ENCODE measurements at places on chromosomes 12 and 14.

- DNase-seq = no peak
Measured at GRCh38 chr12:3458041-3458440, 33.0 kb upstream of the PRMT8 start.

- no peak for DNase-seq
Measured at GRCh38 chr12:121800694-121801594, 2.9 kb upstream of the SETD1B start.

GRCh38 chr12:12039897-12040296 is 30.8 kb upstream of the BCL2L14 start:
- no peak for DNase-seq

DNA sequence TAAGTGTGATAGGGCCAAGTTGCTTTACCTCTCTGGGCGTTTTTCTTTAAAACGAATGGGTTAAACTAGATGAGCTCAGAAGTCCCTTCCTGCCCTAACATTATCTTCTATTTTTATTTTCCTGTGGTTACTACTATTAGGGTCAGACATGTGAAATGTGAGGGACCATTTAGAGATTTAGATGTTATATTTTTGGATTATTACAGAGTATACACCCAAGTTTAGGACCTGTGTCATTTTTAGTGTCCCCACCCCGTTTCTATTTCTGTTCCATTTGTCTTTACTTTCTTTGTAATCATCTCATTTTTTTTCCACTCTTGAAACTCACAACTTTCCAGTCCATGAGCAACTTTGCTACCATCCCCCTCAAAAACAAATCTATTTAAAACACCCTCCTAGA is 56.3 kb downstream of the SLC4A8 start:
- DNase-seq = no peak

DNA sequence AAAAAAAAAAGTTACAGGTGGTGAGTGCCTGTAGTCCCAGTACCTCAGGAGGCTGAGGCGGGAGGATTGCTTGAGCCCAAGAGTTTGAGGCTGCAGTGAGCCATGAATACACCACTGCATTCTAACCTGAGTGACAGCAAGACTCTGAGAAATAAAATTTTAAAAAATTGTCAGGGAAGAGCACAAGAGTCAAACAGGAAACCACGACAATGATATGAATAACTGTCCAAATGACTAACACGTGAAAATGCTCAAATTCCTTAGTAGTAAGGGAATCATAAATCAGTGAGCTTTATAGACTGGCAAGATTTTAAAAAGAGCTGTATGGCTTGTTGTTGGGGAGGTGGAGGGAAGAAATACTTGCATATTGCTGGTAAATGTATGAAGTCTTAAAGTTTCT is 12.9 kb upstream of the ASPG start:
- DNase-seq = no peak

DNA sequence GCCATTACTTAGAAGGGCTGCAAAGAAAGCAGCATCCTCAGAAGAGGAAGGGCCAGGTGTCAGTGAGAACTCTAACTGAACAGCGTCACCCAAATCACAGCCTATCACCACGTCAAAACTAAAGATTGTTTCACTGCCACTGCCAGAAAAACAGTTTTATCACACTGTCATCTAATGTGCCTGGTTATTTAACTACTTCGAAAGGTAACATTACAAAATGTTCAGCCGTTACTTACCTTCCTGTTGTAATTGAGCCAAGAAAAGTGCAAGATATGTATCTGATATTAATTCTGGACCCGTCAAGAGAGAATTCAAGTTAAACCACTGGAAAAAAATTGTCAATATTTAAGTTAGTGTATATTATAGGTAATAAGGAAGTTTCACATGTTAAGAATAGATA is 17.9 kb downstream of the ATXN3 start:
- no peak for DNase-seq

DNA sequence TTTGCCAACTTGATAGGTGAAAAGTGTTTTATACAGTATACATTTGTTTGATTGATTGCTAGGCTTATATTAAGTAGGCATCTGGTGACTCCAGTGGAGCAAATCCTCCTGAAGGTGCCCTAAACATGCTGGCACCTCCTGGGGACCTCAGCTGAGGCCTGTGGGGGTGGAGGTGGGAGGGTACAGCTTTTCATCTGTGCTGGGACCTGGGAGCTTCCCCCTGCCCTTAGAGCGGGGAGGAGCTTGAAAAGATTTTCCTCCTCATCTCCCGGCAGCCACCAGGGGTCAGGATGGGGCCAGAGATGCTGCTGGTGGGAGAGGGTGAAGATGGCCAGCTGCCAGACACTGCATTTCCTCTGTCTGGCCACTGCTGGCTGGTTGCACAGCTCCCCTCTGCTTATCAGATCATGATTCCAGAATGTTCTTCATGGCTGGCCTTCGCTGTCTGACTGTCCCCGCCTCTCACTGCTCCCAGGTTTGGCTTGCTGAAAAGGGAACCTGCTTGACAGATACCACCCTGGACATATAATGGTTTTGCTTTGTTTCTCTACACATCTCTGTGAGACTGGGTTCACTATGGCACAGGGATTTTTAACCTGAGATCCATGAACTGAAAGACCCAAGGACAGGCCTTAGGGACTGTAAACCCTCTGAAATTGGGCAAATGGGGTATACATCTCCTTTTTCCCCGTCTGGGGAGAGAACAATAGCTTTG is 10.5 kb upstream of the JPH4 start:
- peak; percentile 13 for DNase-seq
